NCI-H2081 treated with DMSO at 0.1 percent for 48 hours (cell line): ENCODE measurements at places on chromosomes 7 and 10.

DNA sequence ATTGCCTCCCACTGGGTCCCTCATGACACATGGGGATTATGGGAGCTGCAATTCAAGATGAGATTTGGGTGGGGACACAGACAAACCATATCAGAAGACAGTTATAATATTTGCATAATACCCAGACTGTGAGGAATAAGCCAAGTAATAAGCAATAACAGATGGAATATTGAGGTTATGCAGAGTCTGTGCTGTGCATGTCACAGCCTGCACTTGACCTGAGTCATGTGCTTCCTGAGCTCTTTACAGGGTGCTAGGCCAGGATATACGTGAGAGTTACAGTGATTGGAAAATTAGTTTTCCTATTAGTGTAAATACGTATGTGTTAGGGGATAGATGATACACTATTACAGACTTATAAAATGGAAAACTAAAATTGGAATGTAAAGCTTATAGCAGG lies 288.7 kb downstream of the SDK1 start:
- no peak for DNase-seq

DNA sequence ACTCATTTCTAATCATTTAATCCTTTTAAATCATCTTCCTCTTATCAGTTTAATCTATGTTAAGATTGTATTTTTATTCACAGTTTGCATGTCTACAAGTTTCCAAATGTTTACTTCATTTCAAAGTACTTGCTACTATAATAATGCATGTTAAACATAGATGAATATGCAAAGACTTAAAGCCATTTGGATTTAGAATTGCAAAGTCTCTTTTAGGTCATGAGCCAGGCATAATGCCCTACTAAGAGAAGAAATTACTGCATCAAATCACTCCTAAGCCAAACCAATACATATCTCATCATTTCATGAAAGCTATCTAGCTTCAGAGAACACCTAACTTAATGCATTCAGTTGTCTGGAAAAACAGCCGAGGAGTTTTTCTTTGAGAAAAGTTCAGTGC lies 266.1 kb downstream of the PRKG1 start:
- DNase-seq, result no peak

DNA sequence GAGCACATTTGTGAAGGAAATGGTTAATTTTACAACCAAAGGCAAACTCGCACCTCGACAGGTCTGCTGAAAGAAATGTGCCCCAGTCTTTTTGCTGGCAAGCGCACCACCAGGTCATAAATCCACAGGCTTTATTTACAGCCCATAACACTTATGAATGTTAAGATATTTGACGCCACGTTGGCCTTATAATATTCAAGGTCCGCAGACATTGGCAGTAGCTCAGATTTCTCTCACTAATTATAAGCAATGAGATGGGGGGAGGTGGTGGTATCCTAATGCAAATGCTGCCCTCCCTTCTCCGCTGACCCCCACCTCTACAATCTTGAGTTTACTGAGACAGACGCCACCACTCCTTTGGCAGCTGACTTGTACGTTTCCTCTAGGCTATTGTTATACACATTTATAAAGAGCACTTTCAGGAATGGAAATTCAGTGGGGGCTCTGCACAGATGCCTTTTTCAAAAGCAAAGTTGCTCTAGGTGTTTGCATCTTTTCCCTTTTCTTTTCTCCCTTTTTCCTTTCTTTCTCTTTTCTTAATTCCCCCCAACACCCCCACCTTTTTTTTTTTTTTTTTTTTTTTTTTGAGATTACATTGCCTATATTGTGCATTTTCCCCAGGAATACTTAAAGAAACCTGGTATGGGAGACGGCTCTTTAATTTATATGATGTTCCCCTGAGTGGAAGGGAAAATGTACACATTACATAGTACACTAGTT lies 6.7 kb downstream of the TCF7L2 start:
- DNase-seq, result no peak

- DNase-seq, result no peak
Measured at GRCh38 chr7:111364413-111364812, 197.9 kb downstream of the IMMP2L start.

DNA sequence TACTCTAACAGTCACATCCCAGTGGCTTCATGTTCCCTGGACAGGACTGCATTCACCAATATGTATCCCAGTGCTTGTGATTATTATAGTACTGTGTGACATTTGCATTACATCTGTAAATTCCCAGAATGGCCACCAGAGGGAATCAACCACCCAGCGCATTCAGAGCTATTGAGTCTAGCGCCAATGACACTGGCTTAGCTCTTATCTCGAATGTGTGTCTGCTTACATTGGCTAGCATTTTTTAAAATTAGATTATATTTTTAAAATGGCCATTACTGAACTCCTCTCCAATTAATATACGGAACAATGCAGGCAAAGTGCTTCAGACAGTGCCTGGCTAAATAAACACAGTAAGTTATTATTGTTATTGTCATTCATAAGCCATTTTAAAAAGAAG lies 36.3 kb downstream of the TRIL start:
- DNase-seq, result peak; percentile 69

DNA sequence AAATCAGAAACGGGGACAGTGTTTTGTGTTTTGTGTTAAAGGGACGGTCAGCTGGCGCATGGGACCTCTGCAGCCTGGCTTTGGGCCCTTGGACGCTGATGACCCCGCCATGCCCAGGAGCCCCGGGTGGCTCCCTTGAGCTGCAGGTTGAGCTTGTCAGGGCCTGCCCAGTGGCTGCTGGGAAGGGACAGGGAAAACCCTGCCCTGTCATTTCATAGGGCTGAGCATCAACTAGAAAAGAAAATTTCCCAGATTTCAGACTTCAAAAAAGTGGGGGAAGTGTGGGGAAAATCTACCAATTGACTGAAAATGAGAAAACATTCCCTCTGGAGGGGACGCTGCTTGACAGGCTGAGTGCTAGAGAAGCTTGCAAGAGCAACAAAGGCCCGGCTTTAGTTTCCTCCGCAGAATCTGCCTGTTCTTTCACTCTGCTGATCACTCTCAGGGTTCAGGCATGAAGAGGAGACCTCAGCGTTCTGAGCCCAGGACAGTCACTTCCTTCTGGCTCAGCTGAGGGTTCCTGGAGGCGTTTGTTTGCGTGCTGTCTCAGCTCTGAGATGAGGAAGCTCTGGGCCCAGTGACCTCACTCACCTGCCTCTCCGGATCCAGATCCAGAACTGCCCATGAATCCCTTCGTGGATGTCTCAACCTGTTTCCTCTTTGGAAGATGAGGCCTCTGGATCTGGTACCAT lies 18.6 kb upstream of the DNAJB6 start:
- no peak for DNase-seq

DNA sequence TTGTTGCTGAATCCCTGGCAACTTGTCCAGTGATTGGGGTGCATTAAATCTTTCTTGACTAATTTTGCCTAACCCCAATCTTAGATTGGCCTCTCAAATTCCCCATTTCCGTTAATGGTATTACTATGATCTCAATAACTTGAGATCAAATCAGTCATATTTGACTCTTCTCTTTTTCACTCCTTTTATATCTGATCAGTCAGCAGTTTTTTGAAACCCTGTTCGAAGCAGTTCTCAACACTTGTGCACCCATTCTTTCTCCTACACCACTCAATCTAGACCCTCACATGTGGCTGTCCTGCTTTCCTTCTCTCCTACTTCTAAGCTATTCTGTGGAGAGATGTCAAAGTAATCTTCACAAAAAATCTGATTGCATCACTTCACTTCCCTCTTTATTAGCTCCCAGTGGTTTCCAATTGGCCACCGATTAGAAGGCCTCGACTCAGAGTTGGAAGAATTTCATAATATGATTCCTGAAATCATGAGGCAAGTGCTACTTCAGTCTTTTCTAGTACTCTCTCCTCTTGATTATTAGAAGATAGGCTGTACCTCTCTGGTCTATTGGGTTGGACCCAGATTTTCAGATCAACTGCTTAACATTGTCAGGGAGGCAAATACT lies 128.9 kb downstream of the ZNF365 start:
- DNase-seq, result no peak

GRCh38 chr10:3464760-3465405 lies 292.3 kb upstream of the PITRM1 start:
- no peak for DNase-seq

GRCh38 chr7:24325708-24326107 lies 41.7 kb downstream of the NPY start:
- no peak for DNase-seq

- no peak for DNase-seq
Measured at GRCh38 chr7:30378275-30378674, 93.9 kb downstream of the ZNRF2 start.
